ENCODE measurements at places on chromosomes 2 and 18. TPM values are rescaled to one million over a fixed set of nuclear protein-coding genes. Genes with fewer than 3 reads are reported as not detected.

GRCh38 chr2:65885266-65885665 is 452.9 kb upstream of the SPRED2 start:
- H3K4me3 ChIP-seq = no peak overlapping the region
- no peak overlapping the region for H3K27ac ChIP-seq
- H3K27me3 ChIP-seq = peaks cover 5% of the 10 kb centered on the region
- no peaks in the 10 kb centered on the region for H3K4me1 ChIP-seq

DNA sequence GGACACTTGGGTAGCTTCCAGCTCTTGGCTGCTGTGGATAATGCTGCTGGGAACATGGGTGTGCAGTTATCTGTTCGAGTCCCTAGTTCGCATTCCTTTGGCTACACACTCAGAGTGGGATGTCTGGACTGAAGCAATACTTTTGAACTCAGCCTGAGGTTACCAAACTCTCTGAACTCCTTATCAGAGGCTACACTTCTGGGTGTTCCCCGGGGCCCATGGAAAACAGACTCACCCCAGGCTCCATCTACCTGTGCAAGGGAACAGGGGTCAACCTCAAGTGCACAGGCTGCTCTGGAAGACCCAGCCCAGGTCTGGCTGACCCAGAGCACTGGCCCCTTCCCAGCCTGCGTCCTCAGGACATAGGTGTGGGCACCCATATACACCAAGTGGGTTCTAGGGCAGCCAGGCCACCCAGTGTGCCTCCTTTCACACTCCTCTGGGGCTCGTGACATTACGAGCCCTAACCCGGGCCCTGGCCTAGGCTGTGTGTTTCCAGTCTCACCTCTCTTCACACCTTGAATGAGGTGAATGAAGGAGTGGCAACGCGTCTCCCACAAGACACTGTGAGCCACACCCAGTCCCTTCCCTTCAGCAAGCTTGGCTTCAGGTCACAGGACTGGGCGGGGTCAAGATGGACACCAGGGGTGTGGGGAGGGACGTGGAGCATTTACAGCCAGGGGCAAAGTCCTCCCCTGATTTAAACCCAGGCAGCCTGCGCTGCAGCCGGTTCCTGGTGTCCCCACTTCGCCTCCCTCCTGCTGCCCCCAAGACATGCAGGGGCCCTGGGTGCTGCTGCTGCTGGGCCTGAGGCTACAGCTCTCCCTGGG is at the start of gene ALPI:
Gene ALPI, plus strand, starts transcription at position 728 of the 830 bp plus-strand sequence. Its CDS starts 47 bp downstream, at position 775.
- no peaks in the 10 kb centered on the region for H3K36me3 ChIP-seq
- DNase-seq = no peak
- H3K27me3 ChIP-seq = peaks cover 11% of the 10 kb centered on the region
- H3K4me3 ChIP-seq = no peak within 1 kb of the TSS
- H3K27ac ChIP-seq = no peak within 1 kb of the TSS

GRCh38 chr2:215144106-215144875 is 5.9 kb upstream of the ABCA12 start:
- no peak overlapping the region for H3K27ac ChIP-seq
- no peak for DNase-seq
- no peak overlapping the region for H3K4me3 ChIP-seq
- no peaks in the 10 kb centered on the region for H3K36me3 ChIP-seq
- no peaks in the 10 kb centered on the region for H3K27me3 ChIP-seq

DNA sequence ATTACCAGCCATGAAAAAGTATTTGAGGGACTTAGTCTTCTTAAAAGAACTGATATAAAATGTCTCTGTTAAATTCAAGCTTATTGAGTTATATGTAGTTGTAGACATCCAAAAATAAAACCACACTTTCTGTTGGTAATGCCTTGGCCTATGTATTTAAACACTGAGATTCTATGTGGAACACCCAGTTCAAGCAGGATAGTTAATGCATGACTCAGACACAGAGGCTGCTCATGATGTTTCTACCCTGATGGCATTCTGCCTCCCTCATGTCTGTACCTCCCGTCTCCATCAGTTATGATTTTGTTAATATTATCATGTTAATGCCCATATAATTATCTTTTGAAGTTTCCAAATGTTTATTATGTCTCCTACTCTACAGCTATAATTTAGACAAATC is 164.5 kb downstream of the XIRP2 start:
- no peak for DNase-seq
- H3K4me1 ChIP-seq = no peaks in the 10 kb centered on the region
- H3K4me3 ChIP-seq = no peak overlapping the region
- H3K27me3 ChIP-seq = no peaks in the 10 kb centered on the region
- no peak overlapping the region for H3K27ac ChIP-seq

DNA sequence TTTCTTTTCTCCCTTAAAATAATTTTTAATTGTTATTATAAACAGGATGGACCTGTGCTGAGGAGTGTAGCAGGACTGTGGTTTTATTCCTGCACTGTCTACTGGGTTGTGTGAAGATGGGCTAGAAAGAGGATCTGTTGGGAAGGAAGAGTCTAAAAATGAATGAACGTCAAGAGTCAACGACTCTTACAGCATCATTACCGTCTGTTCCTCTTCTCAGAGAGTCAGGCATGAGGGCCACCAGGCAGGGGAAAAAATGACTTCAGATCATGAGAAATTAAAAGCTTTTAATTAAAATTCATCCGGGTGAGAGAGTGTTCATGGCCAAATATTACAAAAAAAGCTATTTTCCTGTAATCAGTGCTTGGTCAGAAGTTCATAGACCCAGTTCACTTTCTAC is 32.6 kb downstream of the SRSF7 start:
- no peak for DNase-seq
- H3K27ac ChIP-seq = no peak overlapping the region
- H3K36me3 ChIP-seq = peaks cover 9% of the 10 kb centered on the region
- peaks cover 41% of the 10 kb centered on the region for H3K4me1 ChIP-seq

DNA sequence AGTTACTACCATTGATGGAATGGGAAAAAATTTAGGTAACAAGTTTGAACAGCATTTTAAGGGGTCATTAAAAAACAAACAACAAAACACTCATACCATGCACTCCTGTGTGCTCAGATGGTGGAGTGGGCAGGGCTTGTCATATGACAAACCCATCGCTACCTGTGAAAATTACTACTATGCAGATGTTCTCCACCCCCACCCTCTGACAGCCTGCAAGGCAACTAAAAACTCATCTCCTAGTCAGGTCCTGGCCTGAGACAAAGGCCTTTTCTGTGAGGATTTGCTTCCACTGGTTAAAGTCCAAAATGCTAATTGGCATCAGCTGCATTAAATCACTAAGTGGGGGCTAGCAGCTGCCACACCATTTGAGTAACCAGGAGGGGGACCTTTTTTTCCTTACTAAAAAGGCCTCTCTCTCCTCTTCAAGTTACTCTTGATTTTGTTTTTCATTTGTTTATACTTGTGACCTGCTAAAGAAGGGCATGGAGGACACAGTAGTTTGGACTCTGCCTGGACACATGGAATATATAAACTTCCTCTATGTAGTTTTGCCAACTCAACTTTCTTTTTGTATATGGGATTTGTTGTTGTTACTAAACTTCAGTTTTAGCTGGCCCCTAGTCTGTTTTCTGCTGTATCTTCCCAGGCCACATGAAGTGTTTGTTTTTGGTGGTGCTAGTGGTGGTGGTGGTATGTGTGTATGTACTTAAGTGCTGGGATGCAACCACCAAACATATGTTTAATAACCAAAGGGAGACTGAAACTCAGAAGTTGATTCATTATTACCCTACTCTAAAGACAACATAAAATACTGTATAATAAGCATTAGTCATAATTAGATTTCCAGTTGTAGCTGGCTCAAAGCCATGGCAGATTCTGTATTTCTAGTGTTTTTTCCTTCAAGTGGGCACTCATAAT is 121.3 kb downstream of the MAP4K4 start:
- no peaks in the 10 kb centered on the region for H3K27me3 ChIP-seq
- H3K36me3 ChIP-seq = no peaks in the 10 kb centered on the region
- peaks cover 66% of the 10 kb centered on the region for H3K4me1 ChIP-seq
- H3K27ac ChIP-seq = no peak overlapping the region
- no peak overlapping the region for H3K4me3 ChIP-seq

- no peak overlapping the region for H3K27ac ChIP-seq
- DNase-seq = no peak
- H3K4me1 ChIP-seq = no peaks in the 10 kb centered on the region
- H3K36me3 ChIP-seq = peaks cover 5% of the 10 kb centered on the region
- H3K27me3 ChIP-seq = no peaks in the 10 kb centered on the region
- no peak overlapping the region for H3K4me3 ChIP-seq
These were observed 452.4 kb upstream of the RGPD4 start for GRCh38 chr2:107374249-107374648.

DNA sequence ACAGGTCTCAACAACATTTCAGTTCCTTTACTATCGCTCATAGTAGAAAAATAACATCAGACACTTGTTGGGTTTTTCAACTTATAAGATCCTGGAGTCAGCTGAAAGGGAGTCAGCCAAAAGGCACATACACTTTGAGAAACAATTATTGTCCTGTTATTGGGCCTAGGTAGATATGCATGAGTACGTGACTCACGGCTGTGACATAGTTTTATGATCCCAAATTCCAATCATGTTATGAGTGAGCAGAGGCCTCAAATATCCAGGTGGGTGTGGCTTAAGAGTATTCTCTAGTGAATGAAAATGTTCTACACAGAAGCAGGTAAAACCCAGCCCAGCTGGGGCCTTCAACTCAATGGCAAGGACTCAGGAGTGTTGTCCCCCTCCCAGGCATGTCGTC is 27.2 kb downstream of the SERPINB8 start:
- DNase-seq = no peak
- peaks cover 6% of the 10 kb centered on the region for H3K36me3 ChIP-seq
- H3K4me1 ChIP-seq = peaks cover 3% of the 10 kb centered on the region
- H3K27me3 ChIP-seq = peaks cover 6% of the 10 kb centered on the region
- no peak overlapping the region for H3K27ac ChIP-seq
- no peak overlapping the region for H3K4me3 ChIP-seq

The SLC66A2 gene
- 28.1 TPM for total RNA-seq

The FTCDNL1 gene
- total RNA-seq = 2.2 TPM

The CDK15 gene
- total RNA-seq = not detected

Data from natural killer cell treated with Interleukin-12 subunit alpha and Interleukin-12 subunit beta and Interleukin-15 and Interleukin-18, amount 100 ng/mL, for 72 hours (primary cell).